ENCODE measurements at places on chromosomes 6 and 20.

GRCh38 chr20:35773154-35773751, 1.4 kb downstream of the PHF20 start:
- peak; percentile 19 for DNase-seq

GRCh38 chr20:62577490-62577836, 64.8 kb upstream of the SLCO4A1 start:
- no peak for DNase-seq

GRCh38 chr6:64902596-64902995, 804.4 kb downstream of the EYS start:
- DNase-seq, result no peak

DNA sequence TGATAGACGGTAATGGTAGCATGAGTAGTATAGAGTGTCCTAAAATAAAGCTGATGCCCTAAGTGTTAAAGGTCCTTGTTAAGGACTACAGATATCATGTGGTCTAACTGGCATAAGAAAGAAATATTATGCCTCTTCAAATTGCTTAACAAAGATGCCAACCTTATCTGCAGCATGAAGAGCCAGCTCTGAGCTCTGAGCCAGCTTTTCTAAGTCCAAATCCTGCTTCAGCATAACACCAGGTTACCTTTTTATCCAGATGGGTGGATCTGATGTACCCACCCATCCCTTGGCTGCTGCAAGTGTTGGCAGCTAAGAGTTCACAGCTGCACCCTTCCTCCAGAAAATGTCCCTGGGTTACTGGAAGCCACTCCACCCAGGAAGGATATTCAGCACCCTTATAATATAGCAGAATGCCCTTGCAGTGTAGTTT, 83.8 kb downstream of the TENT5A start:
- DNase-seq, result no peak

GRCh38 chr6:18497006-18497405, 109.9 kb downstream of the RNF144B start:
- no peak for DNase-seq

GRCh38 chr6:34616227-34616585, 60.1 kb upstream of the SPDEF start:
- no peak for DNase-seq

GRCh38 chr20:50678169-50678898, 13.0 kb downstream of the RIPOR3 start:
- DNase-seq, result no peak
